ENCODE measurements at places on chromosomes 16 and 17.

DNA sequence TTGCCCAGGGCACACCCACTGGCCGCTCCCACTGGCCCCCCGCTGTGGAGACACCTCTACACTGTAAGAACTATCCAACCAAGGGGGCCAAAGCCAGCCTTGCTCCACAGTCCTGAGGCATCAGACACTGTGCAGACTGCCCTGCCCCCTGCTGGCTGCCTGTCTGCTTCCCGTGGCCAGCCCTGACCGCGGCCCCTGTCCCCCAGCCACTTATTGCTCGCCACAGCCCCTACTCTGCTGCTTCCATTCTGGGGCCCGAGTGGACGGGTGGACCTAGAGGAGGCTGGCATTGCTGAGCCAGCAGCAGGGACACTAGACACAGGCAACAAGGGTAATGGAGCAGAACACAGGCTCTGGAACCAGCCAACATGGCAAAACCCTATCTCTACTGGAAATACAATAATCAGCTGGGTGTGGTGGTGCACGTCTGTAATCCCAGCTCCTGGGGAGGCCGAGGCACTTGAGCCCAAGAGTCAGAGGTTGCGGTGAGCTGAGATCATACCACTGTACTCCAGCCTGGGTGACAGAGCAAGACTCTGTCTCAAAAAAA lies 19.7 kb upstream of the LRRC37A3 start:
- peak; percentile 37 for DNase-seq

DNA sequence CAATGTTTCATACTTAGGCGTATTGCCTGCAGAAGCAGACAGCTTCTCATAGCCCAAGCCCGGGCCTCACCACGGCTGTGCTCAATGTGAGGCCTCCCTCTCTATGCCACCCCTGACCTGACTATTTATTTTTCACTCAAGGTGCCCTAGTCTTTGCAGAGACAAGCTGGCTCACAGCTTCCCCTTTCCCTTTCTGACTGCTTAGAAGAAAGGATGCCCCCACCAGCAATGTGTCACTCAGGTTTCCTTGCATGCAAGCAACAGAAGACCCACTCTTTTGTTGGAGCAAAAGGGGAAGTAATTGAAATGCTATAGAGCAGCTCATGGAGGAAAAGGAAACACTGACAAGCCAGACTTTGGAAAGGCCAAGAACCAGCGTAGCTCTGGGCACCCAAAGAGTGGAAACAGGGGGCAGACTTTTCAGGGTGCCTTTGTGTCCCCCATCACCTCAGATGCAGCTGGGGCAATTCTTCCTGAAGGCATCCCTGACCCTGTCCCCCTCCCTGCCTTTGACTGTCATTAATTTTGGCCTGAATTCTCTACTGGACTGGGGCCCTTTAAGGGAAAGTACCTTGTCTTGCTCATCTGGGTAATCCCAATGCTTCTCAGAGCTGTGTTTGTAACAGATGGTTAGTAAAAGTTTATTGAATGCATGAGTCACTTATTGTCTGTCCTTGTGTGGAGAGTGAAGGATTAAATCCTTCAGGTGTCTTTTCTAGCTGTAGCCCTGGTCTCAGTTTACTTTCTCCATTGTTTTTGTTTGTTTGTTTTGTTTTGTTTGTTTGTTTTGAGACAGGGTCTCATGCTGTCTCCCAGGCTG lies 17.8 kb downstream of the RGS9 start:
- DNase-seq, result no peak

DNA sequence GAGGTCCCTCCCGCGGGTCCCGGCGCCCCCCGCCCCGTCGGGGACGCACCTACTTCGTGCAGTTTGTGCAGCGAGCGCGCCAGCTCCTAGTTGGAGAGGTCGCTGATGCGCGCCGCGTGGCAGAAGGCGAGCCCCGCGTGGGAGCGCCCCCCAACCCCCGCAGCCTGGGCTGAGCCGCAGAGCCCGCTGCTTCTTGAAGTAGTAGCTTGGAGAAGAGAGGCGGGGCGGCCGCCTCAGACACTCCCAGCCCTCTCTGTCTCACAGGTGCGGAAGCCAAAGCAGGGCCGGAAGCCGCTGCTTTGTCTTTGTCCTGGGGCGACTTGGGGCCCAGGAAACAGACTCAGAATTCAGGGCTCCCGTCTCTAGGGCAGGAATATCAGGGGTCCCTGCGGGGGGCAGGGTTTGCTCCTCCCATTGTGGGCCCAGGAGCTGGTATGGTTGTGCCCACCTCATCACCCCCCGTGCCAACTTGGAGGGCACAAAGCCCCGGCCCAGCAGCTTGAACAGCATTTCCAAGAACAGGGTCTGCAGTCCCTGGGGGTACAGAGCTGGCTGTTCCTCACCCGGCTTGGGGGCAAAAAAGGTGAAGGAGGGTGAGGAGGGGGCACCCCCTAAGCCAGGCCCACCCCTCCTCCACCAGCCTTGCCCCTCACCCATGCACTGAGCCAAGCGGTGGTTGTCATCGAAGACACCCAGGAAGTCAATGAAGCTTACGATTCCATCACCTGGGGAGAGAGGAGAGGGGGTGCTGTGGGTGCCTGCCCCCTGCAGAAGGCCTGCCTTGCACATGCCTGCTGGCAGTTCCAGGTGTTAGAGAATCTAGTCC lies 13.5 kb downstream of the SPATA32 start:
- DNase-seq, result peak; percentile 70

GRCh38 chr16:50061326-50061725 lies 4.4 kb upstream of the HEATR3 start:
- no peak for DNase-seq

DNA sequence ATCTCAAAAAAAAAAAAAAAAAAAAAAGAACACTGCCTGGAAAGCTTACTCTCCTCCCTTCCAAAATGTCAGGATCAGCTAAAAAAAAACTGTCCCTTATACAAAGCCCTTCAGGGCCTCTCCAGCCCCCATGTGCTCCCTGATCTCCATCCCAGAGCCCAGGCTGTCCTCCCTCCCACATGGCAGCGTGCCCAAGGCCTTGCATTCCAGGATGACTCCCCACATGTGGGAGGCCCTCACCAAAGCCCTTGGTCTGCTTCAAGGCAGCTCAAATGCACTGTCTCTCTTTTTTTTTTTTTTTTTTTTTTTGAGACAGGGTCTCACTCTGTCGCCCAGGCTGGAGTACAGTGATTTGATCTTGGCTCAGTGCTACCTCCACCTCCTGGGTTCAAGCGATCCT lies 2.3 kb downstream of the FDXR start:
- DNase-seq, result no peak

DNA sequence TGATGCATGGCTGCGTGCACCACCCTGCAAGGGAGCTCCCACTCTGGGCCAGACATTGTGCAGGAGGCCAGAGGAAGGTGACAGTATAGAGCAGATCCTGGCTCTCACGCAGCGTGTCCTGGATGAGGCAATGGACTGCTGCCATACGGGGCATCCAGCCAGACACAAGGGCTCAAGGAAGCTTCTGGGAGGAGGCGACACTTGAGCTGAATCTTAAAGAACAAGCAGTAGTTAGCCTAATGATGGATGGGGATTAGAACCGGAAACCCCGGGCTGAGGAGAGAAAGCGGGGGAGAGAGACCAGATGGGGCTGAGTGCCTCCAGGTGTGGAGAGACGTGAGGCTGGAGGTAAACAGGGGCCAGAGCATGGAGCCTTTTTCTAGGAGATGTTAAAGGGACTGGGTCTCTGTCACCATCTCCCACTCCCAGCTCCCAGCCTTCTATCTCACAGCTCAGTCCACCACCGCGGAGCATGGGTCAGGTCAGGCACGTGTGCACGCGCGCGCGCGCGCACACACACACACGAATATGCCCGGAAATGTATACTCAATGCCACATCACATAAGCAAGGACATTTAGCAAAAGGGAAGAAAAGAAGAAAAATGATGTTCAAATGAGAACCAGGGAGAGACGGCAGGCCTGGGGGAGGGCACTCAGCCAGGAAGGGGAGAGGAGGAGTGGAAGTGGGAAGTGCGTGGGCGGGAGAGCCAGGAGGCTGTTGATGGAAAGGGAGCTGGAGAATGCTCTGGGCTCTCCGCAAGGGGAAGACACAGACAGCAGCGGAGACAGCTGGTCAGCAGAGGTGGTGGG lies 46.3 kb downstream of the CCDC42 start:
- DNase-seq, result no peak

DNA sequence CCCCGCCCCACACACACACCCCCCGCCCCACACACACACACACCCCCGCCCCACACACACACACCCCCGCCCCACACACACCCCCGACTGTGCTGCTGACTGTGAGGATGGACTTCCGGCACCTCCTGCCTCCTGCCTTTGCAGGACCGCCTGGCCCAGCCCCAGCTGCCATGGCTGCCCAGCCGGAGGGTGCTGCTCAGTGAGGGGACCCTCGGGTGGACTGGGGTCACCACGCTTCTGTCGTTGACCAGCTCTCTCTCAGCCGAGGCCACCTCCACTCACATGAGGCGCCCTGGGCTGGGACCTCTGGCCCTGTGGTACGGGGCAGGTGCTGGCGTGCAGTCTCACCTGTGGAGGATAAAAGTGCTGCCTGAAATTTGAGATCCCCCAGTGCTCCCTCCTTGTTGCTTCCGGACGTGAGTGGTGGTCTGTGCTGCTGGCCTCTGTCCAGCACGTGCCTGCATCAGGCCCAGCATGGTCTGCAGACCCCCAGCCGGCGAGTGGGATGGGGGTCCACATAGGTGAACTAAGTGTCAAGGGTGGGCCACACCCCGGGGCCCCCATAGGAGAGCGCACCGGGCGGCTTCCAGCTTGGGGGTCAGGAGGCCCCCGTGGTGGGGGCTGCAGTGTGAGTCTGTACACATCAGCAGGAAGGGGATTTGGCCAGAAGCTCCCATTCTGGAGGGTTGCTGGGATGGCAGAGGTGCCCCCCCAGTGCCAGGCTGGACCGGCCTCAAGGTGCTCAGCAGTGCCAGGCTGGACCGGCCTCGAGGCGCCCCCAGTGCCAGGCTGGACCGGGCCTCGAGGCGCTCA lies 11.2 kb downstream of the METRNL start:
- no peak for DNase-seq

DNA sequence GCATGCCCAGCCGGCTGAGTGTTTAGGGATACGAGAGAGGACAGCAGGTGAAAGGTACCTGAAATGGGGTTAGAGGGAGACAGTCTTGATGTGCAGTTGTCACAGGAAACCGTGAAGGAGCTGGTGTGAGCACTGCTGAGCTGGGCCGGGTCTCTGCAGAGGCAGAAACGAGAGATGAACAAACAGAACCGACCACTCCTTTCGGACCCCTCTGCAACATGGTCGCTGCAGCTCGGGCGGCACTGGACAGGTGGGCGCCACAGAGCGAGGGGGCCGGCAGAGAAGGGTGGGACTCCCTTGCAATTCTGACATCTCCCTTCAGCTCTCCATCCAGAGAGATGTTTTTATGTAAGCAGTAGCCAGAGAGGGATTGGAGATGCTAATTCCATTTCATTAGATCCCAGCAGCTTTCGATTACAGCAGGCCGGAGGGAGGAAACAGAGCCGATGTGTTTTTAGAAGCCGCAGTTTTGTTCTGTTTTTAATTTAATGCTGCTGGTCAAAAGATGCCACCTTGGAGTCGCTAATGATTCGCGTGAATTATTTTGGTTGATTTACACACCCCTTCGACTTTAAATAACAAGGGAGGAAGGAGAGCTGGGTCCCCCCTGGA lies 86.3 kb upstream of the RPL38 start:
- DNase-seq, result no peak

GRCh38 chr17:66192378-66192687 lies 400 bp upstream of the CEP112 start:
- DNase-seq, result no peak

GRCh38 chr16:79434771-79435170 lies 165.8 kb downstream of the MAF start:
- DNase-seq, result no peak

GRCh38 chr16:80367037-80367658 lies 173.6 kb upstream of the DYNLRB2 start:
- DNase-seq, result no peak

DNA sequence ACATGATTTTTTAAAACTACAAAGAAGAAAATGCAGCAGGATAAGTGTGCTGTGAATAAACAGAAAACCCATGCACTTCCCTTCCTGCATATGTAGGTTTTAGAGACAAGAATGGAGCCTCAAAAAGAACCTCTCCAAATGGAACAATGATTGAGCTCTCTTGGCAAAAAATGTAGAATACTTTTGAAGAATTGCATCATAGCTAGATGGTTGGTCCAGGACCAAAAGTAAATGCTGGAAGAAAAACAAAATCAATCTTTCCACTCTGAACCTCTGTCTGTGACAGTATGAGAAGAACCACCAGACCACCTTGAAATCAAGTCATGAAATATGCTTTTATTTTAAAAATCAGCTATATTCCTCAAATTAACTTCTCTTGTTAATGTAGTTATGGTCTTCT lies 17.5 kb downstream of the HELZ start:
- no peak for DNase-seq

GRCh38 chr16:10877472-10877946 lies 507 bp downstream of the CIITA start:
- DNase-seq, result no peak

DNA sequence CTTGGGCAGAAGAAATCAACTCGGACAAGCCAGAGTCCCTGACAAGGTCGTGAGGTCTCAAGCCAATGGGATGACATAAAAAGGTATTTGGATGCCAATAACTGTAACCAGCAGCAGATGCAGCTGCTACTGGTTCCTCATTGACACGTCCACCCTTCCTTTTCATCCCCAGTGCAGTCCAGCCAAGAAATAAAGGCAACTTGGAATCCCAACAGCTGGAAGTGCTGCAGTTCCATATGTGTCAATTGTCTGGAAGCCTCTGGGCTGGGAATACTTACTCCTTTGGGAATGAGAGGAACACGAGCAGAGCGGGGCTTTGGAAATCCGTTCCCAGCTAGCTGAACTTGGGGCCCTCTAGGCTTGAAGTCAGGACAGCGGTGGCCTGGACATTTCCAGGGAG lies 360.4 kb upstream of the ZFHX3 start:
- no peak for DNase-seq

DNA sequence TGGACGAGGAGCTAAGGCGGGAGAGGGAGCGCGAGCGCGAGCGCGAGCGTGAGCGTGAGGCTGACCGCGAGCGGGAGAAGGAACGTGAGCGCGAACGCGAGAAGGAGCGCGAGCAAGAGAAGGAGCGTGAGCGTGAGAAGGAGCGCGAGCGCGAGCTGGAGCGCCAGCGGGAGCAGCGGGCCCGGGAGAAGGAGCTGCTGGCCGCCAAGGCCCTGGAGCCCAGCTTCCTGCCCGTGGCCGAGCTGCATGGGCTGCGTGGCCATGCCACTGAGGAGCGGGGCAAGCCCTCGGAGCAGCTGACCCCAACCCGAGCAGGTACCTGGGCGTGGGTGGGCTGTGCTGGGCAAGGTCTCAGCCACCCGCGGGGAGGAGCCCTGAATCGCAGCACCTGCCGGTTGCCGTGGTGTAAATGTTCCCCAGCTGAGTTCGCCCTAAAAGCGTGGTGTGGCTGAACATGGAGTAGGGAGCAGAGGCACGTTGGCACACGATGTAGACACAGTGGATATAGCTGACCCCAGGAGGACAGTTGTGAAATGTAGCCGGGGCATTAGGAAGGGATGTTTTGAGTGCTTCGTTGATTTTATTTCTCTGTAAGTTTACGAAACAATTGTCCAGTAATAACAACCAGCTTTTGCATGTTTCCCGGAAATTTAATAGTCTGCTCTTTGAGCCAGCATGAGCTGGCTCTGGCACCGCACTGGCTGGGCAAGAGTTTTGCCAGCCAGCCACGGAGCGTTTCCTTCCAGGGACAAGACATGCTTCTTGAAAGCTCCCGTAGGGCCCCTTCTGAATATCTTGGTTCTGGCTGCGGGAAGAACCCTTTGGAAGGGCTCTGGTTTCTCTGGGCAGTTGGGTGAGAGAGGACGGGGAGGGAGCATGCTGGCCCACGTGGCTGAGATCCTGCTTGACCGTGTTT lies 32.1 kb downstream of the GINS2 start:
- no peak for DNase-seq

Data from immature natural killer cell (primary cell).